Activated CD4-positive, alpha-beta T cell treated with anti-CD3 and anti-CD28 coated beads for 36 hours (primary cell): ENCODE measurements at places on chromosomes 1 and 21.

GRCh38 chr21:25934771-25935224, 200.0 kb downstream of the GABPA start:
- peak; percentile 53 for DNase-seq

DNA sequence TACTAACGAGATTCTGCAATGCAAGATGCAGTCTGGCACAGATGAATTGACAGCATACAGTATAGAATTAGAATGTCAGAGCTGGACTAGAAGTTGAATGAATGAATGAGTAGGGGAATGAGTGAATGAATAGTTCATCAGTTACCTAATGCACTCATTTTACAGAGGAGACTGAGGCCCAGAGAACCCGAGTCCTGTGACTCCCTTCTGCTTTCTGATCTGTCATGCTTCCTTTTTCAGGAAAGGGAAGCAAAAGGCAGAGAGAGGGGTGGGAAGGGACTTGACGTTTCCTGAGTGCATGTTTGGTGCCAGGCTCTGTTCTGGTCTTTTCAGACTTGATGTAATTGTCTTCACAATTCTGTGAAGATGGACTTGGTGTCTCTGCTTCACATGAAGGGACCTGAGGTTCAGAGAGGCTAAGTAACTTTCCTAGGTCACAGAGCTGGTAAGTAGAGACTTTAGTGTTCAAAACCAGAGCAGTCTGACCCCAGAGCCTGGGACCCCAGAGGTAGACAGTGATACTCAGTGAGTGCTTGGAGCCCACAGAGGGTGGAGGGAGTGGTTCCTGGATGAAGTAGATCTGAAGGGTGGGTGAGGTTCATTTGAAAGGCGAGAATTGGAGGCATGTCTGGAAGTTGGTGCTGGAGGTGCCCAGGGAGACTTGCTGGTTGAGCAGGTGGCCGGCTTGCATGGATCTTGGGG, 8.0 kb upstream of the MEX3A start:
- DNase-seq: no peak

DNA sequence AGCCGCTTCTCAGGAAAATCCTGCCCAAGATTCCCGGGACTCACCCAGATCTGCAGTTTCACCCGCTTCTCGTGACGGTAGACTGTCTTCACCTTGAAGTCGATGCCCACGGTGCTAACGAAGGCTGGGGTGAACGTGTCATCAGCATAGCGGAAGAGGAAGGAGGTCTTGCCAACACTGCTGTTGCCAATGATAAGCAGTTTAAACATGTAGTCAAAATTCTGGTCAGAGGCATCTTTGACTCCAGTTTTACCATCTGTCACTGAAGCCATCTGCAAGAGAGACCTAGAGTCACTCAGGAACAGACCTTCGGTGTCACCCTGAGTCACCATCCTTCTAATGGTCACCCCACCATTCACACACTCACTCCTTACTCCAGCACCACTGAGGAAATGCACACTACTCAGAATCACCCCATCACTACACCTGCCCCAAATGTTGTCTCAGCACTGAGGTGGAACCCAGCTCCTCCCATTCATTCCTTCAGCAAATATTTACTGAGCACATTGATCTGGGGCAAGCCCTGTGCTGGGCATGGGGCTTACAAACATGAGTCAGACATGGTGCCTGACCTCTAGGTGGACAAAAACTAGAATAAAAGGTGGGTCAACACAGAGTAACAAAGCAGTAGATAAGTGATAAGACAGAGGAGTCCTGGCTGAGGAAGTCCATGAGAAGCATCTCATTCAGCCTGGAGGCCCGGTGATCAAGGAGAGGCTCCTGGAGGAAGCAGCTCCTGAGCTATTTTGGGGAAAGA, 13.5 kb downstream of the RAB3B start:
- no peak for DNase-seq

- DNase-seq: no peak
Observed at GRCh38 chr1:228472655-228473054, 14.5 kb upstream of the RNF187 start.

GRCh38 chr1:204994086-204994862, 48.7 kb upstream of the CNTN2 start:
- DNase-seq: no peak

GRCh38 chr1:25430967-25431881, 527 bp downstream of the MACO1 start:
- DNase-seq: no peak

DNA sequence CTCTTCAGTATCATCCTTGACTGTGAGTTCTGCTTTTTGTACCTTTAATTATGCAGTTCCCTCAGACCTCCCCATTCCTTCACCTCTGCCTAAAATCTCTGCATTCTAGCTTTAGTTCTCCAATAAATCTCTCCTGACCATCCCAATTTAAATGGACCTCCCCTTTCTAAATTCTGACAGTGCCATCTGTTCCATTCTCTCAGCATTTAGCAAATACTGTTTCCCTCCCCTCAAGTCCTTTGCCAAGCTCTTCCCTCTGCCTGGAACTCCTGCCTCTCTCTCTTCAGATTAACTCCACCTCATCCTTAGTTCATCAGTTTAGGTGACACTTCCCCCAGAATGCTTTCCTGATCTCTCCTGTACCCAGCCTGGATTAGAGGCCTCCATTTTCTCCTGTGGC, 54.0 kb upstream of the JUN start:
- no peak for DNase-seq

GRCh38 chr21:34544032-34544496, 32.1 kb upstream of the KCNE1 start:
- DNase-seq: peak; percentile 66

DNA sequence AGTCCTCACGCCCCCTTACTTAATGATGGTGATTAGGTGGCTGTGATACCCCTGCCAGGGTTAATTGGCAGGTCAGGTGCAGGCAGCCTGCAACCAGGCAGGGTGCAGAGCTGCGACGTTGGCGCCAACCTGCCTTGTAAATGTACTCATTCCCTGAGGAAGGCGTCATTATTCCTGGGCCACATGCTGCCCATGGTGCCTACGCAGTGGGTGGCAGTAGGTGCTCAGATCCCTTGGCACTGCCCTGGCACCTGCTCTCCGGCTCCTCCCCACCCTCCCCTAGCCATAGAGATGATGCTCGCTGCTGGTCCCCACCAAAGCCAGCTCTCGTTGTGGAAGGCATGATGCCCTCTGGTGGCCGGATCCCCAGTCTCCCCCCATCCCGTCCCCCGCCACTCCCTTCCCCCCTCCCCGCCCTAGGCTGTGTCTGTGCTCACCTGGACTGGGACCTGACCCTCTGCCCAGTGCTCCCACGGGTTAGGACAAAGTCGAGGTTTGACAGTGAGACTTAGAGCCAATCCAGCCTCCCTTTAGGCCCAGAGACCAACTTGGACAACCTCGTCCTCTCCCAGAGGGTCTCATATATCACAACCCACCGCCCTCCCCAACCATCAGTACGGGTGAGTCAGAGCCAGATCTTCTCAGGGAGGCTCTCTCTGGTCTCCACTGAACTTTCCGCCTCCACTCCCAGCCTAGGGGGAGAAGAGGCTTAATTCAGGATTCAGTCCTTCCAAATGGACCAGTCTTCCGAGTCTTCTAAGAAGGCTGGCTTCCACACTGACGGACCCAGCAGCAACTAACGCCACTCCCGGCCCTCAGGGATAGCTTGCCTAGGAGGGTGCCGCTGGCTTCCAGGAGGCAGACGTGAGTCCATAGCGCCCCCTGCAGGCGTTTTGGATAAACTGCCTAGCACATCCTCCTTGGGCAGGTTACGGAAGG, 5.7 kb downstream of the KRTCAP2 start:
- DNase-seq: peak; percentile 95

DNA sequence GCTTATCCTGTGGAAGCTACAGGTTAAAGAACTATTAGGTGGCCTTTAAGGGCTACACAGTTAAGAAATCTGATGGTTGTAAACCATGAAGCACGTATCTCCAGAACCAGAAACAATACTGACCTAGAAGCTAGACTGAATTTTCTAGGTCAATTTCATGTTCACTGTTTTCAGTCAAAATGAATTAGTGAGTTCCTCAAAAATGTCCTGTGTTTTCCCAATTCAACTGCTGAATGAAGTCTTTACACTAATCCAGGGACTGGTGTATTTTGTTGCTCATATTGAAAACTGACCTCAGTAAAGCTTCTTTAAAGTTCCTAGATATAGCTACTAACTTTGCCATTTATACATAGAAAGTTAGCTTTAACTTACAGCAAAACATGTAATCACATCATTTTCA, 6.0 kb downstream of the HNRNPU start:
- no peak for DNase-seq

GRCh38 chr1:191669629-191670028, 488.6 kb upstream of the RGS18 start:
- no peak for DNase-seq

- DNase-seq: no peak
Observed at GRCh38 chr21:33317145-33317544, 7.6 kb upstream of the IFNAR1 start.

DNA sequence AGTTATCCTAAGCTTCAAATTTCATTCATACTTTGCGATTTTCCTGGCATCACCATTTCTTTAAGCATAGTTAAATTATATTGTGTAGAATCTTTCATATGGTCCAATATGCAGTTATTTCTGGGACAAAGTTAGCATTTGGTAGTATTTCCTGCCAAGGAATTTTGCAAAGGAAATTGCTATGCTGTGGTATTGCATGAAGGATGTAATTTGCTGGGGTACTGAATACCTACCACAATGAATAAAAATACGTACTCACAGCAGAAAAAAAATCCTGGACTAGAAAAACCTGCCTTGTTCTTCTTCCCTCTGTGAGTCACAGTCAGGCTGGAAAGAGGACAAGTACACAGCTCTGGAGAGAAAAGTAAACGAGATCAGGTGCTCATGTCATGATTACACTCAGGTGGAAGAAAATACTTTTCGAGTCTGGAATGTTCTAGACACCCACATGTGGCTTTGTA, 241.2 kb downstream of the PTBP2 start:
- no peak for DNase-seq

DNA sequence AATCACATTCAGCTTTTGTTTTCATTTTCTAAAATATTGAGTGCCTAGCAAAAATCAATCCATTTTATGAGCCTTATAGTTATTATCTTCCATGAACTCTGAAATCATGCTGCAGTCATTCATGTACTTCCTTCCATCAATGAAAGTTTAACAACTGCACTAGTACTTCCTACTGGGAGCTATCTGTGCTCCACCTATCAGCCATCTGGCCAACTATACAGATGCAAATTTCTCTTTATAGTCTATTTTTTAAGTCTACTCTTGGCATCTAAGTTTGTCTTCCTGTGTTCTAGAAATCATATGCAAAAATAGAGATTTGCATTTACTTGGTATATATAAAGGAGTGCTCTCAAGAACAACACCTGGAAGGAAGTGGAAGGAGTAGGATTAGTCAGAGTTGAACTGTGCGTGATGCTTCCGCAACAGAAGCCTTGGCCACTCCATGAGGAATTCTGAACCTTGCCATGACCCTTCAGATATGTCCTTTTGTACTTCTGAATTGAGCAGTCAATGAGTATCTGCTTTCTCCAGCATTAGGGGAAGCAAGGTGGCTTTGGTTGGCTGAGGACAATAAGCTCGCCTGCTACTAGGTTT, 403.2 kb upstream of the ADAMTS5 start:
- no peak for DNase-seq

GRCh38 chr1:57530206-57530910, 106.5 kb upstream of the DAB1 start:
- DNase-seq: no peak

DNA sequence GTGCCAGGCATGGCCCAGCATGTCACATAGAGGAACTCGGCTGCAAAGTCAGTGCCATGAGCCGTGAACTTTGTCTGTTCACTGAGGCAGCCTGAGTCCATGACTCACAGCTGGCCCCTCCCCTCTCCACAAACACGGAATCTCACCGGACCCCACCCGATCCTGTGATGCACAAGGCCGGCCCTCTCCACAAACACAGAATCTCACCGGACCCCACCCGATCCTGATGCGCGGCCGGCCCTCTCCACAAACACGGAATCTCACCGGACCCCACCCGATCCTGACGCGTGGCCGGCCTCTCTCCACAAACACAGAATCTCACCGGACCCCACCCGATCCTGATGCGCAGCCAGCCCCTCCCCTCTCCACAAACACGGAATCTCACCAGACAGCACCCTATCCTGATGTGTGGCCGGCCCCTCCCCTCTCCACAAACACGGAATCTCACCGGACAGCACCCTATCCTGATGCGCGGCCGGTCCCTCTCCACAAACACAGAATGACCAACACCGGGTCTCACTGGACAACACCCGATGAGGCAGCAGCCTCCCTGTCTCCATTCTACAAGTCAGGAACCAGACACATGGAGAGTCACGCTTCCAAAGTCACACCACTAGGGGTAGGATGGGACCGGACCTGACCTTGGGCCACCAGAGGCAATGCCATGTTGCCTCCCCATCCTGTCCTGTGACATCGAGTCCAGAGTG, 39.6 kb upstream of the GPR153 start:
- DNase-seq: no peak

DNA sequence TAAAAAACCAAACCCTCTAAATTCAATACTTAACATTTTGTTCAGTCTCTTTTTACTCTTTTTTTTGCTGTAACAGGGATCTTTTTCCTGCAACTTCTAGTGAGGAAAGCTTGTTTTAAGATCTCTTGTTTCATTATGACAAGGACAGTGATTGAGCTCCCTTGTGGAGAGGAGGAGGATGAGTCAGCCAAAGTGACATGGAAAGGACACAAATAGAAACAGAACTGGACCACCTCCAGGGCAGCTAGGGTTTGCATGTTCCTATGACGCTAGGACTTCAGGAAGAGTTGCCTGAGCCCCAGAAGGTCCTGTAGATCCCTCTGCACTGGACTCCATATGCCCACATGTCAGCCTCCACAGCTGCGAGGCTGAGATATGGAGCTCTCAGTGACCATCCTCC, 212.6 kb upstream of the FAM78B start:
- peak; percentile 4 for DNase-seq

GRCh38 chr1:2335721-2336455, 55.5 kb downstream of the MORN1 start:
- no peak for DNase-seq

GRCh38 chr1:240314845-240315801, 223.4 kb downstream of the FMN2 start:
- no peak for DNase-seq

- DNase-seq: peak; percentile 63
Observed at GRCh38 chr1:42966688-42967612, 8.3 kb upstream of the SLC2A1 start.

- no peak for DNase-seq
Observed at GRCh38 chr1:199298825-199299224, 660.0 kb downstream of the PTPRC start.

- DNase-seq: no peak
Observed at GRCh38 chr1:192443616-192444015, 126.8 kb downstream of the RGS21 start.

GRCh38 chr1:207071426-207071825, 17.2 kb upstream of the C4BPB start:
- no peak for DNase-seq
